Hematopoietic multipotent progenitor cell treated with erythropoietin and hydrocortisone succinate and interleukin-3 and kit ligand, for 6 days (in vitro differentiated cells): ENCODE measurements at places on chromosomes 13 and 19.
A peak's percentile ranks its signal among the peaks of the same experiment; 100 is the strongest.

DNA sequence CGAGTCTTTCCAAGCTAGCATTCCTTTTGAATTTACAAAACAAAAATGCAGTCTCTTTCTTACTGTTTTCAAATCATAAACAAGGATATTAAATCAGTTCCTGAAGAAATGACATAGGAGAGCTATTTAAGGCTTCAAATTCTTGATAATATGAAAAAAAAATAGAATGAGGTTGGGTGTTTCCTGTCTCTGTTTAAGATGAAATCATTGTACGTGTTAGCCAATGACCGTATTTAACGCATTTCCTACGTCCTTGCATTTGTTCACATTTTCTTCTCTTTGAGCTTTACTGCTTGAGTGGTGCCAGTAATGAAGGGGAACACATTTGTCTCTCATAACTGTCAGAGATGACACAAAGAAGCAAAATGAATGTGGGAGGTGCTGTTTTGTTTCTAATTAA is 821.3 kb downstream of the DIAPH3 start:
- no peak for DNase-seq

- DNase-seq = peak; percentile 99
These were observed at the start of gene SLC27A1 for GRCh38 chr19:17470068-17470841. Gene SLC27A1, plus strand, starts transcription at chr19:17470524. Its CDS starts 17 bp downstream, at chr19:17470541.

DNA sequence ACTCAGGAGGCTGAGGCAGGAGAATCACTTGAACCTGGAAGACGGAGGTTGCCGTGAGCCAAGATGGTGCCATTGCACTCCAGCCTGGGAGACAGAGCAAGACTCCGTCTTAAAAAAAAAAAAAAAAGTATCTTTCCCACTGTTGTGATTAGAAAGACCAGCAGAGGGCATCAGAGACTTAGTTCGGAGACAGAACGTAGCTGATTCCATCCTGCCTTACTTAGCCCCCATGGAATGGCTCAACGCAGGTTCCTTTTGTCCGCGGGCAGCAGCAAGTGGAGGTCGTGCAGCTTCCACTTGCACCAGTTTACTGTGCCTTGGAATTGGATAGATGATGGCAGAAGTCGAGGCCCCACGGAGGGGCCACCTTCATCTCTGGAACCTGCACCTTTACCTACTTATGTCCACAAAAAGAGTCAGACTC is 8.1 kb downstream of the TIMM29 start:
- peak; percentile 94 for DNase-seq

GRCh38 chr13:112443191-112443994 is 67.2 kb downstream of the SPACA7 start:
- DNase-seq = peak; percentile 24

DNA sequence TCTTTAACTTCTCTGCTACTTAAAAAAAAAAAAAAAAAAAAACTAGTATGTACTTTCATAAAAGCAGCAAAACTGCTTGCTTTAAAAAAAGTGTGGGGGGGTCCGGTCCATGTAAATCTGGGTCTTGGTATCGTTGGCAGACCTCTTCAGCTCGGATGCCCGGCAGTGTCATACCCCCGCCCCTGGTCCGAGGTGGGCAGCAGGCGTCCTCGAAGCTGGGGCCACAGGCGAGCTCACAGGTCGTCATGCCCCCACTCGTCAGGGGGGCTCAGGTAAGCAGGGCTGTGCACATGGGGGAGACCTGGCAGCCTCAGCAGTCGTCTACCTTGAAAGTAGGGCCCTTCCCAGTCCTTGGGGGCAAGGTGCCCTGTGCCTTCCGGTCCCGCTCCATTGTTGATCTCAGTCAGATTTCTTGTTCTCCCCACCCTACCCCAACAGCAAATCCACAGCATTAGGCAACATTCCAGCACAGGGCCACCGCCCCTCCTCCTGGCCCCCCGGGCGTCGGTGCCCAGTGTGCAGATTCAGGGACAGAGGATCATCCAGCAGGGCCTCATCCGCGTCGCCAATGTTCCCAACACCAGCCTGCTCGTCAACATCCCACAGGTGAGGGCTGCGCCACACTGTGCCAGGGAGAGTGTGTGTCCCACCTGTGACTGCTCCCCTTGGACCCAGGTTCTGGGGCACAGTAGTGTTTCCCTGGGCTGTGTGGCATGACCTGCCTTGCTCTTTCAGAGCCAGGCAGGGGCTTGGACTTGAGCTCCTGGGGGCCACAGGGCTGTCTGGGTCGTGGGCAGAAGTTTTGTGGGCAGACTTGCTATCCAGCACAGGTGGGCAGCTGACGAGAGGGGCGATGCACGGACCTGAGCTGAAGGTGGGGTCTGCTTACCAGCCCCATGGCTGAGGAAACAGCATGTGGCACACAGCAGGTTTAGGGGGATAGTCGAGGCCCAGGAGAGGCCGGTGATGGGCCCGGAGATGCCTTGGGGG is 19.4 kb downstream of the TSSK6 start:
- DNase-seq = no peak

DNA sequence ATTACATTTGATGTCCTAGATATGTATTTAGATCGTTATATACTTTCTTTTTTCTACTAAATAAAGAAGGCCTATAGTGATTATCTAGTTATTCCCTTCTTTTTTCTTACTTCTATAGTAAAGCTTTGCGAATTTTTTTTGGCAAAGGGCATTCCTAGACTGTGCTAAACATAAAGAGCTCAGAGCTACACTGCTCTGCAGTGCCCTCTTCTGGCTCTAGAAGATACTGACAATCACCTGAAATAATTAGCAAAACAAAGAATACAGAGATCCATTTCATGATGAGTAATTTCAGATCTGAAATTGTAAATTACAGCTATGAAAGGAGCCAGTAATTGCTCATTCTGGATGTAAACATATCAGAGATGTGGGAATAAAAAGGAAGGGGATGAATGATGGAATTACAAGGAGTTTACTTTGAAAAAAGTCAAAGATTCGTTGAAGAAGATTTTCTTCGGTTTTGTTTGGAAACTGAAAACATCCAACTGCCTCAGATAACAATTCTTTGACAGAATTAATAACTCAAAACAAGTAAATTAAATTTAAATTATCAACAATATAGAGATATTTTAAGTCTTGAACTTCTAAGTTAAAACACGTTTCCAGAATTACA is 288.5 kb downstream of the NALCN start:
- peak; percentile 67 for DNase-seq

- DNase-seq = no peak
These were observed 21.8 kb downstream of the HCN2 start for GRCh38 chr19:611481-611868.

GRCh38 chr13:73960474-73960873 is 173.7 kb downstream of the KLF12 start:
- no peak for DNase-seq

GRCh38 chr19:7442423-7442822 is 46.4 kb downstream of the PEX11G start:
- no peak for DNase-seq

- DNase-seq = no peak
These were observed 144.2 kb upstream of the ZNF91 start for GRCh38 chr19:23539499-23539898.

GRCh38 chr19:54429176-54429495 is 13.9 kb downstream of the TTYH1 start:
- no peak for DNase-seq

DNA sequence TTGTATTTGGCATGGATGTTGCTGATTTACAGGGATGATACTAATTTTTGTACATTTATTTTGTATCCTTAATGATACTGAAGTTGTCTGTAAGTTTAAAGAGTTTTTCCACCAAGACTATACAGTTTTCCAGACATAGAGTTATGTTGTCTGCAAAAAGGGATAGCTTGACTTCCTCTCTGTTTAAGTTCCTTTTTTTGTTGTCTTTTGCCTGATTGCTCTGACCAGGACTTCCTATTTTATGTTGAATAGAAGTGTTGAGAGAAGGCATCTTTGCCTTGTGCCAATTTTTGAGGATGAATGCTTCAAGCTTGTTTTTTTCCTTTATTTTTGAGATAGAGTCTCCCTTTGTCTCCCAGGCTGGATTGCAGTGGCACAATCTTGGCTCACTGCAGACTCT is 36.8 kb upstream of the ZNF681 start:
- DNase-seq = peak; percentile 5

DNA sequence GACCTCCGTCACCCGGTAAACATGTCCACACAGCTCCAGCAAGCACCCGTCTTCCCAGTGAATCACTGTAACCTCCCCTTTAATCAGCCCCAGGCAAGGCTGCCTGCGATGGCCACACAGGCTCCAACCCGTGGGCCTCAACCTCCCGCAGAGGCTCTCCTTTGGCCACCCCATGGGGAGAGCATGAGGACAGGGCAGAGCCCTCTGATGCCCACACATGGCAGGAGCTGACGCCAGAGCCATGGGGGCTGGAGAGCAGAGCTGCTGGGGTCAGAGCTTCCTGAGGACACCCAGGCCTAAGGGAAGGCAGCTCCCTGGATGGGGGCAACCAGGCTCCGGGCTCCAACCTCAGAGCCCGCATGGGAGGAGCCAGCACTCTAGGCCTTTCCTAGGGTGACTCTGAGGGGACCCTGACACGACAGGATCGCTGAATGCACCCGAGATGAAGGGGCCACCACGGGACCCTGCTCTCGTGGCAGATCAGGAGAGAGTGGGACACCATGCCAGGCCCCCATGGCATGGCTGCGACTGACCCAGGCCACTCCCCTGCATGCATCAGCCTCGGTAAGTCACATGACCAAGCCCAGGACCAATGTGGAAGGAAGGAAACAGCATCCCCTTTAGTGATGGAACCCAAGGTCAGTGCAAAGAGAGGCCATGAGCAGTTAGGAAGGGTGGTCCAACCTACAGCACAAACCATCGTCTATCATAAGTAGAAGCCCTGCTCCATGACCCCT is 9.0 kb upstream of the CEACAM5 start:
- no peak for DNase-seq

DNA sequence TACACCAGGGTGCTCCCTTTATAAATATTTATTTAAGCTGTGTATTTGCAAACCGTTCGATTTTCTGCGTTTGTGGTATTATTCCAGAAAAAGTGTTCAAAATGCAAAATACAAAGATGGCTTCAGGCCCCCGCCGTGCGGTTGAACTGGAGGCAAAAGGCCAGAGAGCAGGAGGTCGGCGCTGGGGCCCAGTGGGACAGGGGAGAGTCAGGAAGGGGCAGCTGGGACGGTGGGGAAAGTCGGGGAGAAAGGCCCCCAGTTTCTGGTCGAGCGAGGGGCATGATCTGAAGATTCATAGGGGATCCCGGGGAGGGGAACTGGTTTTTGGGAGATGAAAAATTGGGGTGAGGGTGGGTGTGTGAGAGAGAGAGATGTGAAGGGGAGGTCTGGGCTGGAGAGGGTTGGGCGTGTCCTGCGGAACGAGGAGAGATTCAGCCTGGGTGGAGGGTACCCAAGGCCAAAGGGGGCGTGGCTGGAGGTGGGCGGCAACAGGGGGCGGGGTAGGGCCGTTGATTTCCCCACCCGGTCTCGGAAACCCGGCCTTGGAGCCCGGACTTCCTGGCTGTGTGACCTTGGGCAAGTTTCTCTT is 678 bp downstream of the ISOC2 start:
- DNase-seq = peak; percentile 94

GRCh38 chr13:26062853-26063444 is 11.1 kb upstream of the SHISA2 start:
- peak; percentile 75 for DNase-seq

GRCh38 chr13:102402290-102402689 is 442 bp upstream of the FGF14 start:
- DNase-seq = peak; percentile 32

DNA sequence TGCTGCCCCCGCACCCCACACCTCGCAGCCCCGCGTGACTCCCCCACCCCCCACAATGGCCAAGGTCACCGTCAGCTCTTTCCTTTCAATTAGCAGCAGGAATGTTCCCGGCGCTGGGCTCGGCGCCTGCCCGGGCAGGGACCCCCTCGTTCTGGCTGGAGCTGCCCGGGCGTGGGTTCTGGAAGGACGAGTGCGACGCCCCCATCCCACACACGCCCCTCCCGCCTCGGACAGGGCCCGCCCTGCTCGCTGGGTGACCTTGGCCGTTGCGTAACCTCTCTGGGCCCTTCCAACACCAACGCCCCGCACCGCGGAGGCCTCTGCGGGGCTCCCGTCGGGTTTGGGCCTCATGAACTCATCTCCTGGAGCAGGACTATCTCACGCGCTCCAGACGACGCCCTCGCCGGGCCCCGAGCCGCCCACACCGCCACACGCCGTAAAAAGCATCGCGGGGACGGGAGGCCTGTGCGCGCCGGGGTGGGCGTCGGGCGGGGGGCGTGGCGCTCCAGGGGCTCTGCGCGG is 10.3 kb downstream of the PALM start:
- no peak for DNase-seq

DNA sequence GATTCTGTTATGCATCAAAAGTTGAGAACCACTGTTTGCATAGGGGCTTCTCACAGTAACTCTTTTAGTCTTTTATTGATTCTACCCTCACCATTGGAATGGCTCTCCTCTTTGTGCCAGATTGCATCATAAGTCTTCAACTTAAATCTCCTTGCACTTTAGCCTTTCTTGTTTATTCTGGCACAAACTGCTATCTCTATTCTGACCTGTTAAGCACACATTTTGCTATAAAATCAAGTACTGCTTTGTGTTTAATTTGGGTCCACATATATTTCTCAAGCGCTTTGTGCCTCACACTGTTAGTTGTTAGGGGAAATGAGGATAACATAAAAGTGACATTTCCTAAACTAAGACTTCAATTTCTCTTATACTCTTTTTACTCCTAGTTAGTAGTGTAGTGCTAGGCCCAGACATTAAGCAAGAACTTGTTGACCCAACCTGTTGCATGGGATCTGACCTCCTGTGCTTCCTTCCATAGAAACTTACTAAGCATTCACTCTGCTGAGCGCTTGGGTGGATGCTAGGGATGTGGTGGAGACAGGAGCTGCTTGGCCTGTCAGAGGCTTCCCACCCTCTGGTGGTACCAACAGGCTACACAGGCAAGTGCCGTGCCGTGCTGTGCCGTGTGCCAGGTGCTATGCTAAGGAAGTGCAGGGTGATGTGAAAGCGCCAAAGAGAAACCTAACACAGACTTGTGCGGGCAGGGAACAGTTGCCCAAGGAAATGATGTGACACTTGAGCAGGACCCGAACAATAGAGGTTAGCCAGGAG is 1.2 kb downstream of the UTP14C start:
- DNase-seq = no peak

GRCh38 chr19:18292462-18292809 is 11.0 kb upstream of the JUND start:
- DNase-seq = peak; percentile 49

DNA sequence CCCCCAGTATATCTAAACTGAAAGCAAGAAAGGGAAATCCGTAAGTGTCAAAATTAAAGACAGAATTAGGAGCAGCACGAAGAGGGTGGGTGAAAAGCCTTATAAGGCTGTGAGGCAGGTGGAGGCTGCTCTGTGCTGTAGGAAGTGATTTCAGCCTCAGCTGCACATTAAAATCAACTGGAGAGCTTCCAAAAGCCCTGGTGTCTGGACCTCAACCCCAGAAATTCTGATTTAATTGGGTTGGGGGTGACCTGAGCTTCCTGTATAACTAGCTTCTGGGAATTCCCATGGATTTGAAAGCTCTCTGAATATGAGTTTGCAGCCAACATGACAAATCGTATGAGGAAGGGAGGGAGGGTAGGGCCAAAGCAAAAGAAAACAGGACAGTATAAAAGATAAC is 242.4 kb upstream of the TMTC4 start:
- DNase-seq = no peak

- no peak for DNase-seq
These were observed 129.5 kb upstream of the MCF2L start for GRCh38 chr13:112839356-112840105.

GRCh38 chr13:99984461-99985240 is 3.1 kb downstream of the ZIC2 start:
- peak; percentile 39 for DNase-seq
